ENCODE measurements at places on chromosomes 3 and 15.

- peak; percentile 28 for DNase-seq
These were observed 2.2 kb upstream of the BNIP2 start for GRCh38 chr15:59691194-59691805.

- no peak for DNase-seq
These were observed 662 bp upstream of the GLCE start for GRCh38 chr15:69159805-69160140.

DNA sequence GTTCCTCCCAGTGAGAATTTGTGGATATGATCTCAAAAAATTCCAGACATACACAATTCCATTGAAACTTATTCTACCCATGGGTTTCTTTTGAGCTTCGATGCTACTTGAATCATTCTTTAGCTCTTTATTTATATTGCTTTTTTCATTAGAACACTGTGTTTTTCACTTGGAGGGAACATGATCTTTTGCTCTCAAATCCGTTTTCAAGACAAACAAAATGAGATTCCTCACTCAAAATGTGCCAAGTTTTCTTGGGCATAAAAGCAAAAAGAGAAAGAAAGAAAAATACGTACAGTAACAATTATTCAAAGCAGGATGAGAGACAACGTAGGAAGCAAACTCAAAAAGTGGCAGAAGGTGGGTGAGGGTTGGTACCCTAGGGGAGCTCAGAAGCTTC, 118.8 kb upstream of the PDZRN3 start:
- no peak for DNase-seq

DNA sequence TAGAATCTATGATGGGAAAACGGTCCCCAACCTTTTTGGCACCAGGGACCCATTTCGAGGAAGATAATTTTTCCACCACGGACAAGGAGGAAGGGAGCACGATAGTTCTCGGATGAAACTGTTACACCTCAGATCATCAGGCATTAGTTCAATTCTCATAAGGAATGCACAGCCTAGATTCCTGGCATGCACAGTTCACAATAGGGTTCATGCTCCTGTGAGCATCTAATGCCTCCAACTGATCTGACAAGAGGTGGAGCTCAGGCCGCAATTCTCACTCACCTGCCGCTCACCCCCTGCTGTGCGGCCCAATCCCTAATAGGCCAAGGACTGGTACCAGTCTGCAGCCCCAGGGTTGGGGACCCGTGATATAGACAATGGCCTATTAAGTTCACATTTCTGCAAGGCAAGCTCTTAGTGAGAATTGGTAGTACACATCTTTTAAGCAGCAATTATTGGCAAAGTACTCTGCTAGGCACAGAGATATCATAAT, 26.5 kb downstream of the CD200R1 start:
- DNase-seq, result no peak

DNA sequence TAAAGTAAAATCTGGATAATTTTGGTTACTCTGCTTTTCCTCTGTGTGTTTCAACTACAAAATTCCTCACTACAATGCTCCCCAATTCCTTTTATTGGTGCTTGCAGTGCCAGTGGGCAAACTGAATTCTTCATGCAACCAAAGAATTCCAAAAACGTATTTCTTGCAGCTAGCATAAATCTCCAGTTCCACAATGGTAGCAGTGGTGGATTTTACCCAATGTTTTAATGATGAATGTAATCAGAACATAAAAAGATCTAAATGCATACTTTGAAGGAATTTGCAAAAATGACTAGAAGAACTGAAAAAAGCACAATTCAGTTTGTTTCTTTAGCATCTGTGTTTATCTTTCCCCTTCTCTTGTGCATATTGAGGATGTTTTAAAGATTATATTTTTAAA, 359.6 kb upstream of the TPRG1 start:
- no peak for DNase-seq

DNA sequence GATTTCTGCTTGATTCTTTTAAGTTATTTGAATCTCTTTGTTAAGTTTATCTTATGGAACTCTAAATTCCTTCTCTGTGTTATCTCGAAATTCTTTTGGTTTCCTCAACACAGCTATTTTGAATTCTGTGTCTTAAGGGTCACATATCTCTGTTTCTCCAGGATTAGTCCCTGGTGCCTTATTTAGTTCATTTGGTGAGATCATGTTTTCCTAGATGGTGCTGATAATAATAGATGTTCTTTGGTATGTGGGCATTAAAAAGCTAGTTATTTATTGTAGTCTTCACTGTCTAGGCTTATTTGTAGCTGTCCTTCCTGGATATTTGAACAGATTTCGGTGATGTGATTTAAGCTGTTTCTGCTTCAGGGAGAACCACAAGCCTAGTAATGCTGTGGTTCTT, 615.6 kb upstream of the NECTIN3 start:
- DNase-seq, result no peak

DNA sequence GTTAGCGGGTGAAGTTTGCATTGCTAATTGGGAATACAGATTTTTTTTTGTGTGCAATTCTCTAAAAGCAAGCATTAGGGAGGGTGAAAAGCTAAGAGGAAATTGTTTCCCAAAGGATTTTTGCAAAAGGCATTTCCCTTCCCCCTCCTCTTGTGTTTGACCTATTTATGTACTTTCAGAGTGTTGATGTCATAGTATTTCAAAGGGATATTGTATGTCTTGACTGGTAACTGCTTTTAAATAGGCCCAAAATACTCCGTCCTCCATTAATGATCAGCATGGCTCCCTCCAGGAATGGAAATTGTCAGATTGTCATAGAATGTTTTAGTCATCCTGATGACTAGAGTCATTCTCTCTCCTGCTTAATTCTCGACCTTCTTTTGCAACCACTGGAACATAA, 32.4 kb downstream of the TRIM71 start:
- DNase-seq, result no peak

DNA sequence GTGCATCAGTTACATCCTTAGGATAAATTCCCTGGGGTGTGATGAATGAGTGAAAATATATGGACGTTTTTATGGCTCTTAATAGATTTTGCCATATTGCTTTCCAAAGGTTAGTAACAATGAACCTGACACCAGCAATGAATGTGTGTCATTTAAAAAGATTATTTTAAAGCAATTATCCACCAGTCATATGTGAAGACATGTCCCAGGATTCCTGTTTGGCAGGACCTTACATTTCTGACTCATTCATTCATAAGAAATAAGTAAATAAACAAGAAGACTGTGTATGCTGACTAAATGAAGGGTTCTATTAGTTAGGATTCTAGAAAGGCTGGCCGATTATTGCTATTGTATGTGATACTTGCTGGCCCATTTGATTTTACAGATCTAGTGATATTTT, 201.5 kb downstream of the SOX2 start:
- no peak for DNase-seq

DNA sequence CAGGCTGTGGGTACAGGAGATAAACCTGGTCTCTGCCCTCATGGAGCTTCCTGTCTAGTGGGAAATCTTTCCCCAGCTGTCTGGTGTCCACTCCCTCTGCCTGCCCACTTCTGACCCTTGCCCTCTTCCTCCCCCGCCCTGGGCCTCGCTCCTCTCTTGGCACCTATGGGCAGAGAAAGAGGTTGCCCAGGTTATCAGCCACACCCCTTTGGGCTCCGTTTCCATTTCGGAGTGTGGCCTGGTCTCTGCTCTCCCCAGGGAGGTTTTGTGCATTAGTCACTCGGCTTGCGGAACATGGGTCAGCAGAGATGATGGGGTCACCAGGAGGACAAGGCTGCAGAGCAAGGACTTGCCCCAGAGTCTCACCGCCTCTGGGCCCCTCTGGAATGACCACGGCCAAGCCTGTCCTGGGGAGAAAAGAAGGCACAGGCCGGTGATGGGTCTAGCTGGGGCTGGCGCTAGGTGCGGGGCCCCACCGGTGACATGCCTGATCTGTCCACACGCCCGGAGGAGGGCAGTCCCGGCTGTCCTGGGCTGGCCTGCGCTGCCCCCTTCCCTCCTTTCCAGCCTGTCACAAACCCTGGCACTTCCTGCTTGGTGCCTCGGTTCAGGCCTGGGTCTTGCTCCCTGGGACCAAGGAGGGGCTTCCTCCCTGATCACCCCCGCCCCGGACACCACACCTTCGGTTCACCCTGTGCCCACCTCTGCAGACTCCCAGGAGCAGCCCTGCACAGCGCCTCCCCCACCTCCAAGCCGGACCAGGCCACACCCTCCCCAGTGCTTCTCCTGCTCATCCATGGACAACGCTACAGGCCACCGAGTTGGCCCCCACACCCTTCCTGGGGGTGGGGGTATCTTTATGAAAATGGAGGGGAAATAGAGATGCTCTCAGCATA, 35.6 kb upstream of the MUC4 start:
- no peak for DNase-seq

DNA sequence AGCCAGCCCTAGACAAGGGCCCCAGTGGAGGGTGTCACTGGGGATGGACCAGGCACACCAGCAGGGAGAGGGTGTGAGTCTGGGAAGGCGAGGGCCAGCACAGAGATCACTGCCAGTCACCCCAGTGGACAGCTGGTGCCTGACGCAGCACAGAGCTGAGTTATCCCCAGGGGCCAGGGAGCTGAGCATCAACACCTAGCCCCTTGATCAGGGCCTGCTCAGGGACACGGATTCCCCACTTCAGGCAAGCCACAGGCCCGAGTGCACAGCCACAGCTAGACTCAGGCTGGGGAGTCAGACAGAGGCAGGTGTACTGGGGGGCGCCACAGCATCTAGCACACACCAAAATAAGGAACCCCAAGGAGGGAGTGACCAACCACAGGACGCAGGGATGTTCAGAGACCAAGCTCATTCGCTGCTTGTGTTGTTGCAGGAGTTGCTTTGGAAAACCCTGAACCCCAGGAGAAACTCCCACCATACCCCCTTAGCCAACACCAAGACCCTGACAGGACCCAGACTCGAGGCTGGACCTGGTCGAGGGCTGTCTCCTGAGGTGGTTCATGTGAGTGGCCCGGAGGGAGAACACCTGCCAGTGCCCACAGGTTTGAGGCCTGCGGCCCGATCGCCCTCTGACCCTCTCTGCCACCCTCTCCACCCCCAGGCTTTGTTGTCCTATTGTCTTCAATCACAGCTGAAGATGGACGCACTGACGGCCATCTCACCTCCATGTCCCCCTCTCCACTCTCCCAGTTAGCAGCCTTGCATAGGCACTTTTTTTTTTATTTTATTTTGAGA, 146.8 kb downstream of the TPRA1 start:
- DNase-seq, result no peak

- no peak for DNase-seq
These were observed 54.2 kb downstream of the MAP4 start for GRCh38 chr3:47961815-47962606.

- DNase-seq, result no peak
These were observed 162.4 kb upstream of the CFAP20DC start for GRCh38 chr3:59212128-59212779.

GRCh38 chr3:78878011-78878410, 889.8 kb downstream of the ROBO1 start:
- DNase-seq, result no peak

DNA sequence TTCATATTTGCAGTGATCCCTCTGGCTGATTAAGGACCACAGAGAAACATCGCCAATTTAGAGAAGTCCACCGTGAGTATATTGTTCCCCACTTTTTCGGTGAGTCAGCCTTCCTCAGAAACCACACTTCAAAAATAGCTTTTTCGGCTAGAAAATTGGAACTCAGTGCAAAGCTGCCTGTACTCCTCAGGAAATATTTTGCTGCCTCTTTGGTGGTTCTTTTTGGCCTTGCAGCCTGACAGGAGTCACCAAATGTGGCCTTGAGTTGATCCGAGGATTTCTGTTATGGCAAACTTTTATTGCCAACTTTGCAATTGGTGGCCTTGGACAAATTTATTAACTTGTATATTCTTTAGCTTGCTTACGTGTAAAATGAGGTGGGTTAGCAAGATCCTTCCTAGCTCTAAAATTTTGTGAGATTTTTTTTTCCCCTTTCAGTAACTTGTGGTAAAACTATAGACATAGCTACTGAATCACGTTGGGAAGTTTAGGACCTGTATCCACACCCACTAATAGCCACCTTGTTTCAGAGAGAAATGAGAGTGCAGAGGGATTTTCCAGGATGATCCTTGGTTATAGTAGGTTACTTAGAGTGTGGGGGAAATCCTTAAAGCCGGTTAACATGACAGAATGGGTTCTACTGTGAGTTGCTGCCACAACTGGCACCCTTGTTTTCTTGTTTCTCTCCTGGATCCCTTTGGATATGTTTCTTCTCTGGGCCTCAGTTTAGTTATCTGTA, 9.9 kb downstream of the ARL6IP5 start:
- DNase-seq, result no peak

DNA sequence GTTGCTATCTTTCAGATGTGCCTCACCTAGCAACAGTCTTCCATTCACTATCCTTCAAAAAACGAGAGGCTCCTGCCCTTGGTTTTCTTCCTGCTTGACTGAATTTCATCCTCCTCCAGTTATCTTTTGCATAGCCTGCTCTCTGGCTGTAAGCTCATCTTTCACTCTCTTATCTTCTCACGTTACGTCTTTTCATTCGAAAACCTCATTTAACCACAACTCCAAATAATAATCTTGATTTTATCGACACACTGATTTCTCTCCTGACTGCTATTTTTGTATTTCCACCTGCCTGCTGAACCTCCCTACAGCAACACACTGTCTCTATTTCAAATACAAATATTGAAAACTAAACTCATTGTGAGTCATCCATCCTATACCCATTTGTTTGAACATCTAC, 230.7 kb upstream of the TMC3 start:
- DNase-seq, result no peak

DNA sequence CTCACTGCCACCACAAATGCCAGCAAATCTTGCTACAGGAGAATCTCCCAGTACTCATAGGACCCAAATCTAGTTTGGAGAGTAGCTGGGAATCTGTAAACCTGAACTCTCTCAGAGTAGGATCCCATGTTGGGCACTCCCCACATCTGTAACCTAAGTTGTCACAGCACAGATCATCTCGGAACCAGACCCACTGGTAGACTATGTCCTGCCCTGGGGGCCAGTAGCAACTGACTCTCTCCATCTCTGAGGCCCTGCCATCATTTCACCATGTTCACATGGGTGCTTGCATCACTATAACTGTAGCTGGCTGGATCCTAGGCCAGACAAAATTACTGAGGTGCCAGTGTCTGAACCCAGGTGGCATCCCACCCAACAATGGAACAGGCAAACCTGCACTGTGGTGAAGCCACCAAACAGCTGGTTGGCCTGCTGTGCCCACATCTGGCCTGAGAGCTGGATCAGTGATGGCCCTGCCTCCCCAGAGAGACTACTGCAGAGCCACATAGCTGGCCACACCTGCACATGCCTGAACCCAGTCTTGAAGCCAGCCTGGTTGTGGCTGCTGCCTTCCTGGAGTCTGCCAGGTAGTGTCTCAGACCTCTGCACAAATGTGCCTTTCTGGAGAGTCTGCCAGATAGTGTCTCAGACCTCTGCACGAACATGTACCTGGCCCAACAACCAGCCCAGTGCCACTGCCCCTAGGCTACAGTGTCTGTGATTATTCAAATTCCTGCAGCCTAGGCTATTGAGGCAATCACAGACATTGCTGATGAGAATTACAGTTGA, 82.0 kb downstream of the ISL2 start:
- DNase-seq, result no peak

Data from stimulated activated CD4-positive, alpha-beta T cell treated with anti-CD3 and anti-CD28 coated beads, Interleukin-2, amount 100 ng/mL, for 4 hours (primary cell).